ENCODE measurements at places on chromosomes 11 and 22.
A peak's percentile ranks its signal among the peaks of the same experiment; 100 is the strongest.

DNA sequence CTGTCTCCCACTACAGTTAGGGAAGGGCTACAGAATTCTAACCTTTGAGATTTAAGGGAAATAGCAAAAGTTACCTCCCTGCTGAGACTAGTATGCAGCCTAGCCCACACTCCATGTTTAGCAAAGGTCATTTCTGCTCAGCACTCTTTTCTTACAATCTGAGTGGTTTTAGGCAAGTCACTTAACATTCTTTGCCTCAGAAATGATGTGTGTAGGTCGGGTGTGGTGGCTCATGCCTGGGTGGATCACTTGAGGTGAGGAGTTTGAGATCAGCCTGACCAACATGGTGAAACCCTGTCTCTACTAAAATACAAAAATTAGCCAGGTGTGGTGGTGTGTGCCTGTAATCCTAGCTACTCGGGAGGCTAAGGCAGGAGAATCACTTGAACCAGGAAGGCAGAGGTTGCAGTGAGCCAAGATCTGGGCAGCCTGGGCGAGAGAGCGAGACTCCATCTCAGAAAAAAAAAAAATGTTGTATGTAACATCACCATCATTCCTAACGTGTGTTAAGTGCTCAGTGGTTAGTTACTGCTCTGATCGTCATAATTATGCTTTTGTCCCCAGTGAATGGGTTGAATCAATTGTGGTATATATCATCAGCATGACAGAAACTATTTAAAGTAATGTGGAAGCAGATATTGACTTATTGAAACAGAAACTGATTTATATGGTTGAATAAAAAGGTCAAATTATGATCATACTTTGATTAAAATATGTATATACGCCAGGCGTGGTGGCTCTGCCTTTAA is 55.0 kb downstream of the COPB1 start:
- DNase-seq: no peak

- DNase-seq: no peak
Observed at GRCh38 chr11:74319139-74319816, 7.8 kb upstream of the P4HA3 start.

- peak; percentile 91 for DNase-seq
Observed at GRCh38 chr11:118956094-118956846, at the start of gene UPK2. UPK2 (plus strand) TSS chr11:118956298; CDS start chr11:118956351, 53 bp downstream.

- peak; percentile 32 for DNase-seq
Observed at GRCh38 chr11:34468209-34468841, 29.6 kb downstream of the CAT start.
